NCI-H524 treated with DMSO at 0.1 percent for 48 hours (cell line): ENCODE measurements at places on chromosomes 12 and 14.

- no peak for DNase-seq
Measured at GRCh38 chr14:20711685-20712084, 23.1 kb downstream of the ANG start.

- no peak for DNase-seq
Measured at GRCh38 chr14:103136388-103137271, 13.4 kb downstream of the TNFAIP2 start.

GRCh38 chr12:6938353-6939190, 5.0 kb upstream of the RNU7-1 start:
- no peak for DNase-seq

DNA sequence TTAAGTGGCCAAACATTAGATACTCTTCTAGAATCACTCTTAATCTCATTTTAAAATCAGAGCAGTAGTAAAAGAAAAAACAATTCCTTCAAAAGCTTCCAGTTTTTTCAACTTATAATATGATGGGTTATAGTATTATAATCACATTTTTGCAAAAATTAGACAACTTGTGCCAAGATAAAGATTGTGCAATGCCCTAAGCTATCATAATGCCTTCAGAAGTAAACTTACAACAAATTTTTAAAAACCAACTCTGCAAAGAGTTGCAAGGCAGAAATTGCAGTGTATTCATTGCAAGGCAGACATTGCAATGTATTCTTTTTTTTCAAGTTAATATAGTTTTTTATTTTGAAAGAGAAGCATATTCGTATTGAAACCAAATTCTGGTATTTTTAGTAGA, 47.2 kb upstream of the KITLG start:
- no peak for DNase-seq

DNA sequence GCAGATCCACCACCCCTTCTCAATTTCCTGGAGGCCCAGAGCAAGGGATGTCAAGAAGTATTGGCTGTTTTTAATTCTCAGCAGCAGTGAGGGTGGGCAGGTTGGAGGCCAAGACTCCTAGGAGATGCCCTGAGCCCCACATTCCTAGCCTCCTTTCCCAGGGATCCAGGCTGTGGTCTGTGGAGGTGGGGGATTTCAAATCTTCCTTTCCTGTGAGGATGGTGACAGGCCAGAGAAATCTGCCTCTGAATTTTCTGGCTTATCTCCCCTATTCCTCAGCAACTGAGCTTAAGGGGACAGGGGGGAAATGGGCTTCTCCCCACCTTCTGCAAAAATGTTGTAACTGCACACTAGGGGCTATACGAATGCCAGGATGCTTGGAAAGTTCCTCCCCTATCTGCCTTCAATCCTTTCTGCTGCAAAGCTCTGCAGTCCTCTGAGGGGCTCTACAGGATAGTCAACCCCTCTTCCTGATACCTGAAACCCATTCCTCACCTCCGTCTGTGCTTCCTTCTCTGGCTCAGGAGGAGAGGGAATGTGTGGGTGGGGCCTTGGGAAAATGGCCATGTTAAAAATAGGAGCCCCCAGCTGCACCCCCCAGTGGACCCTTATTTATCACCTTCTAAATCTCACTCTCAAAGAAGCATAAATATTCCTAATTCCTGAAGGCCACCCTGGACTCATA, 6.6 kb downstream of the GPR84 start:
- no peak for DNase-seq

DNA sequence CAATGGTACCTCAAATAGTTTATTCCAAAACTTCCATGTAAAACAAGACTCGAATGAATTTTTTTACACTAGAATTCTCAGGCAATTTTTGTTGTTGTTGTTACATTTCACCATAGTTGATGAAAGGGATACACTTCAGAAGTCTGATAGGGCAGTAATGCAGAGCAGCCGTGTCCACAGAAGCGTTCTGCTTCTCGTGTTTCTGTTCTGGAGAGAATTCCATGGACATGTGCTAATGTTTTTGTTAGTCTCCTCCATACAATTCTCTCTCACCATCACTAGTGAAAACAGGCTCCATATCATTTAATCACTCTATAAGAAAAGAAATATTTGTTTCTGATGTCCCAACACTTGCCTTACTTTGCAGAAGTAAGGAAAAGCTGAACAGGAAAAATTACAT, 606.1 kb downstream of the SLC16A7 start:
- DNase-seq: no peak

DNA sequence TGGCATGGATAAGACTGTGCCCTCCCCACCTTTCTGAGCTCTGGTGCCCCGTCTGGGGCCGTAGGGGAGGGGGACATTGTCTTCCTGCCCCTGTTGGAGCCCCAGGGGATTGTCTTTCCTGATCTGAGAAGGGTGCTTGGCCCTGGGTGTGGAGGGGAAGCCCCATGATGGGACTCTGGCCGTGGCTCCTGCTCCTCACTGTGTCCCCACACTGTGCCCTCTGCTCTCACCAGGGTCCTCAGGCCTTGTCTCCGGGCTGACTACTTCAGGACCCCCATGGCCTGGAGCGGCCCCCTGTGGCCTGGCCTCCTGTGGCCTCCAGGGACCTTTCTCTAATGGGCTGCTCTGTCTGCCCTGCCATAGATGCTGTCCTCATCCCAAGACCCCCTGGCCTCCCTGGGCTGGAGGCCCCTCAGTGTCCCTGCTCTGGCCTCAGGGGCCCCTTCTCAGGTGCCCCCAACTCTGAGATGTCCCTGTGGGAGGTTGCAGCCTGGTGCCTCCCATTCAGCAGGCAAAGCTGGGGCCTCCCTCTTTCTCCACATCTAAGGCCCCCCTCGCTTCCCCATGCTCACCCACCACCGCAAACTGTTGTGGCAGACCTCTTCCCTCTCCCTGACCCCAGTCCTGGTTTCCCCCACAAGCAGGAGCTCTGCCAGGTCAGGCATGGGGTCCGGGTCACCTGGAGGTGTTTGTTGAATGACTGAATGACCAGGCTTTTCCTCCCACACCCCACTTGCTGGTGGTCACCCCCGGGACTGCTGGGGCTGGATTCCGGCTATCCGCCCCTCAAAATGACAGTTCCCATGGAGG, 4.0 kb downstream of the KIF26A start:
- DNase-seq: no peak

- no peak for DNase-seq
Measured at GRCh38 chr12:131894981-131895639, 688 bp downstream of the ULK1 start.

DNA sequence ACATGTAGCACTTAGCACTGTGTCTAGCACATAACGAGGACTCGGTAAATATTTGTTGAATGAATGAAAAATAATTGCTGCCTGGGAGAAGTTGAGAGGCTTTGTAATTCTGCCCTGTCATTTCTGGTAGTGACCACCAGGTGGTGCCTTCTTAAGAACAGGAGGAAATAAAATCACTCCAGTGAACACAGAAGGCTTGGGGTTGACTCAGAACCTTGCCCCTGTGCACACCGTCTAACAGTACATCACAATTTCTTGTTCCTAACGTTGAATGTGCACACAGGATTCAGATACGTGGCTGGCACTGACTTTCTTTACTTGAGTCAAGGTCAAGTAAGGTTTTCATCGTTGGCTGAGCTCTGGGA, 91.8 kb downstream of the RGS6 start:
- no peak for DNase-seq

- no peak for DNase-seq
Measured at GRCh38 chr12:84218406-84218805, 694.2 kb downstream of the SLC6A15 start.

DNA sequence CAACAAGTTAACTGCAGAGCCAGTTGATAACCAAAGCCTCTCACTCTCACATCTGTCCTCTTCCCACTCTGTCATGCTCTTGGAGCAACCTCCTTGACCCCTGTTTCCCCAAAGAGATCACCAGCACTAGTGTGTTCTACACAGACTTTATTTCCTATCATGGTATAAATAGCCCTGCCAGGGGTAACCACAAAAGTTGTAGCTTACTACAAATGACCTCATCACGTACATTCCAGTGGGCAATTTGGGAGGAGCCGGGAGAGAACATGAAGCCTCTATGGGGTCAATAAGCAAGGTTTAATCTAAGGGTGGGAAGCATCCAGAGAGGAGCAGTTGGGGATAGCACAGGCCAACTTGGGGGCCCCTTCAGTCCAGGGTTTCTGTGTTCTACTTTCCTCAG, 186.5 kb downstream of the KCNA5 start:
- no peak for DNase-seq

GRCh38 chr14:22843123-22843925, 6.9 kb downstream of the MMP14 start:
- DNase-seq: no peak

DNA sequence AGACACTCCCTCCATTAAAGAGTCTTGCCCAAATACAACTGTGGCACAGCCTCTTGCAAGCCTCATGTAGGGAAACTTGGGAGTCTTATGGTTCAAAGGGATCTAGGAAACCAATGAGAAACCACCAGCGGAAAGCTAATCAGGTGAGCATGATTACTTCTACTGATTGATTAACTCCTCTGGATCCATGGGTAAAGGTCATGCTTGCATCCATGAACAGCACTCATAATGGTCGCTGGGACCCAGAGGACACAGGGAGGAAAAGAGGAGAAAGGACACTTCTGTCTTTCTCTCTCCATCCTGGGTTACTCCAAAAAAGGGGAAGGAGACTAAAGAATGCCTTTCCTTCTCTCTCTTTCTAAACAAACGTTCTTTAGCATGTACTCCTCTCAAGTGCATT, 1397.2 kb downstream of the LRFN5 start:
- DNase-seq: no peak

DNA sequence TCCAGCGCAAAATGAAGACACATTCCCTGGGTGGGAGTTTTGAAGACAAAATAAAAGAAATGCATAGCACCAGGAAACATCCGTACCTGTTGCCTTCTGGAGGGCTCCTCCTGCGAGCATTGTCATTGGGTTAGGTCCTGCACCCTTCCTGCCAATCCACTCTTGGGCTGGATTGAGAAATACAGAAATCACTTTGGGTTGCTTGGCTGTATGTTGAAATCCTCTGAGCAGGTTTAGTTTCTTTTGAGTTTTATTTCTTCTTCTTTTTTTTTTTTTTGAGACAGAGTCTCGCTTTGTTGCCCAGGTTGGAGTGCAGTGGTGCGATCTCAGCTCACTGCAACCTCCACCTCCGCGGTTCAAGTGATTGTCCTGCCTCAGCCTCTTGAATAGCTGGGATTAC, 67.6 kb downstream of the ARF6 start:
- DNase-seq: no peak

GRCh38 chr14:53764846-53765245, 191.8 kb downstream of the BMP4 start:
- no peak for DNase-seq

- DNase-seq: peak; percentile 74
Measured at GRCh38 chr12:121718653-121719239, 6.2 kb downstream of the TMEM120B start.

DNA sequence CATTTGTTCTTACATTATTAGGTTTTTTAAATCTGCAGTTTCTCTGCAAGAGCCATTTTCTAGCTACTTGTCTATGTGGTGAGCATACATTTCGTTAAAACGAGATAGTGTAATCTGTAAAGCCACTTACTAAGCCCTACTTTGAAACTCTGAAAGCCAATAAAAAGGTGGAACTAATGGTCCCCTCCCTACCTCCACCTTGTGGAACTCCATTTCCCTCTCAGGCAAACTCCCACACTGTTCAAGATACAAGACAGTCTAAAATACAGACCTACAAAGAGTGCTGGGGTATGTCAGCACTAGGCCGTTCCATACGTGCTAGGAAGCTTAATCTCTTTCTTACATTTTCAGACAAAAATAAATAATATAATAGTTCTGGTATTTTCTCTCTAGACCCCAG, 74.1 kb downstream of the DUSP6 start:
- DNase-seq: no peak

GRCh38 chr12:89880690-89881350, 172.2 kb upstream of the ATP2B1 start:
- no peak for DNase-seq

DNA sequence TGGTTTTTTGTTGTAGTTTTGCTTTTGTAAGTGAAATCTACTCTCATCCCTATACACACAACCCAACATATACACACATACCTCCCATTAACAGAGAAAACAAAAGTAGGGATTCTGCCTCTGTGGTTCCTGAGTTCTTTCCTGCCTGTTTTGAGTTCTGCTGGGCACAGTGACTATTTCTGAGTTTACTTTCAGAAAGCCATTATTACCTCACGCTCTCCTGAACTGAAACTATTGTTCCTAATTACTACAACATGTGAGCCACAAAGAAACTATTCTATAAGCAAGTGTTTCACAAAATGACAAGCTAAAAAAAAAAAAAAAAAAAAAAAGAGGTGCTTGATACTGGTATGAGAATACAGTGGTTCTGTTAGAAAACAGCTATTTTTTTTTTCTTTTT, 110.9 kb downstream of the ALG10B start:
- no peak for DNase-seq

DNA sequence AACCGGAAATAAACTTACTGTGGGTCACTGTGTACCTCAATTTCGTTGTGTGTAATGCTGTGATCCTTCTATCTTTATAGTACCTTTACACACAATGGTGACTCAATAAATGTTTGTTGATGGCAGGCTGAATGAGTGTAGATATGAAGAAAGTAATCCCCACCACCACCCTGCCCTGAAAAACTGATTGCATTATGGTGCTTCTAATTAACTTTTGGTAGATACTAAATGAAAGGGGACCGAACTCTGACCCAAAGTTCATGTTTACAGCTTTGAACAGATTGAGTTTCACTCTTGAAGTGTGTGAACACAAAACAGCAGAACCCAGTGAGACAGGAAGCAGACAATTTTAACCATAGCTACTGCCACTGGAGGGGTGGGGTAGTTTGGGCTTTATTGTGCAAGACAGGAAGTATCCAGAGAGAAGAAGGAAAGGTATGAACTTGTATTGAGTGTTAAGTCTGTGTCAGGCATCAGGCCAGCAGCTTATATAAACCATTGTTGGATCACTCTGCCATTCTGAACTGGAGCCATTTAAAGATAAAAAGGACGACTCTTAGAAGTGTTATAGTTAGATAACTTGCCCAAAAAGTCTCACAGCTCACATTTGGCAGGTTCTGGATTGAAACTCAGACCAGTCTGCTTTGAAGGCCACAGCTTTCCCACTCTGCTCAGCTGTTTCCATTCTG, 197.0 kb upstream of the AMIGO2 start:
- no peak for DNase-seq

GRCh38 chr14:61510736-61511557, 184.4 kb upstream of the HIF1A start:
- DNase-seq: peak; percentile 99

GRCh38 chr12:78864870-78865463, 393 bp downstream of the SYT1 start:
- DNase-seq: no peak

- DNase-seq: peak; percentile 37
Measured at GRCh38 chr12:17928708-17929366, 161.2 kb downstream of the RERGL start.
